CD4-positive, alpha-beta T cell treated with Interleukin-21 for 1 hour (primary cell): ENCODE measurements at places on chromosomes 6 and 20.

GRCh38 chr20:60749804-60750602 lies 502.1 kb upstream of the CDH4 start:
- DNase-seq = no peak

GRCh38 chr20:62769346-62770071 lies 26.8 kb upstream of the MRGBP start:
- DNase-seq = no peak

GRCh38 chr6:81863123-81863522 lies 110.6 kb upstream of the TENT5A start:
- DNase-seq = no peak

DNA sequence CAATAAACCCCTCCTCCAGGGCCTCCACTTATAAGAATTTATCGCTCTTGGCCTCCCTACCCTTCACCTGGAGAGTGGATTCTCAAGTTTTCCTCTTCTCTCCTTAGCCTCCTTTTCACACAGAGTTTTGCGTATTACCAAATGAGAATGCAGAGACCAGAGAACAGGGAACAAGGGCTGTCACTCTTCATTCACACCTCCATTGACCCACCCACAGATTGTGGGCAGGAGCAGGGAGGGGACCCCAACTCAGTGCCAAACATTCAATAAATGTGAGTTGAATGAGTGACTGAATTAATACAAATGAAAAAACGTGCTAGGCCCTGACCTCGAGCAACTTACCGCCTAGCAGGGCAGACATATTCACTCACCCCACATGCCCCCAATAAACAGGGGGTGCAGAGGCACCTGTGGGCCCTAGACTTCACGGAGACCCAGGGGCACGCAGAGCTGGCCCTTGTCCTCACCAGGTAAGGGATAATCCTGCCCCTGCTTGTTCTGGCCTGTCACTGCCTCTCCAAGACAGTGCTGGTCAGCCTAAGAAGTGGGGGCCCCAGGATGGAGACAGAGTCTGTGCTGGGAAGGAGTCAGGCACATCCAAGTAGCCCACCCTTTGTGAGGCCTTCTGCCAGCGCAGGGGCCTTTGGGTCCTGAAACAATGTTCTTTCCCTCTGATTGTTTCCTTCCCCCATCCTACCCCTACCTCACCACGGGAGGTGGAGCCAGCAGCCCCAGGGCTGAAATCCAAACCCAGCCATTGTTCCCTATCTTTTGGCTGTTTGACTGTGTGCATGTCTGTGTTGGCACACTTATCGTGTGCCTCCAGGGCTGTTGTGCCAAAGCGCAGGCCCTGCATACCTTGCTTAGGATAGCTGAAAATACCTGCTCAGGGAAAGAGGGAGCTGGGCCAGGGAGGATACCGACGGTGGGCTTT lies 8.4 kb upstream of the TJAP1 start:
- no peak for DNase-seq

- DNase-seq = no peak
Observed at GRCh38 chr6:8738951-8739350, 303.6 kb upstream of the SLC35B3 start.

DNA sequence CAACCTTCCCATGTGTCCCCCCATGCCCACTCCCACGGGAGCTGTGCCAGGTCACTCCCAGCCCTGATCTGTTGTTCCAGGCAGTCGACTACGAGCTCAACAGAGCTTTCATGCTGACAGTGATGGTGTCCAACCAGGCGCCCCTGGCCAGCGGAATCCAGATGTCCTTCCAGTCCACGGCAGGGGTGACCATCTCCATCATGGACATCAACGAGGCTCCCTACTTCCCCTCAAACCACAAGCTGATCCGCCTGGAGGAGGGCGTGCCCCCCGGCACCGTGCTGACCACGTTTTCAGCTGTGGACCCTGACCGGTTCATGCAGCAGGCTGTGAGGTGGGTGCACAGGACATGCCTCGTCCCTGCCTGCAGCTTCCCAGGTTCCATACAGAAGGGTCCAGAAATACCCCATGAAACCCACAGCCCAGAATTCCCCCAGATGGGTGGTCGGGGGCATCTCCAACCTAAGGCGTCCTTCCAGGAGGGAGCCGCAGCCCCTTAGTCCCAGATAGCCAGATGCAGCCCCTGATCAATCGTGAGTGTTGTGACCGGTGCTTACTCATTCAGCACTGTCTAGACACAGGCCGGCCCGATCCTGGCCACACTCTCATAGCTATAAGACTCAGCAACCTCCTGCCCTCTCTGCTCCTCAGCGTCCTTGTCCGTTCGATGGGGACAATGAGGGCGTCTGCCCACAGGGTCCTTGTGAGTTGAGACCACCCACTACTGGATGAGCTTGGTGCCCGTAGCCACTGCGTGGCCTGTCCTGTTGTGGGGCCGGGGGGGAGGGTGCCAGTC lies 142.1 kb downstream of the TAF4 start:
- DNase-seq = no peak

GRCh38 chr20:36866164-36866563 lies 9.8 kb upstream of the TLDC2 start:
- DNase-seq = no peak

DNA sequence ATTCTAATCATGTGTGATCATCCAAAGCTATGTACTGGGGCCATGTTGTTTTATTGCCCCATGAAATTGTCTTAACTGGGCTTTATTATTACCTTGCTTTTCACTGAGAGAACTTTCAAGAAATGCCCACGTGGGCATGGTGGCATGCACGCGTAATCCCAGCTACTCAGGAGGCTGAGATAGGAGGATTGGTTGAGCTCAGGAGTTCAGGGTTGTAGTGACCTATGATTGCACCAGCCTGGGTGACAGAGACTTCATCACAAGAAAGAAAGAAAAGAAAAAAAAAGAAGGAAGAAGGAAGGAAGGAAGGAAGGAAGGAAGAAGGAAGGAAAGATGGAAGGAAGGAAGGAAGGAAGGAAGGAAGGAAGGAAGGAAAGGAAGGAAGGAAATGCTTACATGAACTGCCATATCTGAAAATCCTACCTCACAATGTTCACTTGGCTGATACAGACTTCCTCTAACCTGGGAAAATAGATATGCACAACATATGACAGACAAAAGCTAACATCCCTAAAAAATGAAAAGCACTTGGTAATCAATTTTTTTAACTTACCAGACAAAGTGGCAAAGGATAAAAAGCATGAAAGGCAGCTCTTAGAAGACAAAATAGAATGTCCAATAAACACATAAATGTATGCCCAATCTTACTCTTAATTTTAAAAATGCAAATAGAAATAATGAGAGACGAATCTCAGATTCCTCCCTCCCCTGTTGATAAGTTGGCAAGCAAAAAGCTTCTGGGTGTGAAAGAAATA lies 25.5 kb upstream of the TMEM244 start:
- no peak for DNase-seq

DNA sequence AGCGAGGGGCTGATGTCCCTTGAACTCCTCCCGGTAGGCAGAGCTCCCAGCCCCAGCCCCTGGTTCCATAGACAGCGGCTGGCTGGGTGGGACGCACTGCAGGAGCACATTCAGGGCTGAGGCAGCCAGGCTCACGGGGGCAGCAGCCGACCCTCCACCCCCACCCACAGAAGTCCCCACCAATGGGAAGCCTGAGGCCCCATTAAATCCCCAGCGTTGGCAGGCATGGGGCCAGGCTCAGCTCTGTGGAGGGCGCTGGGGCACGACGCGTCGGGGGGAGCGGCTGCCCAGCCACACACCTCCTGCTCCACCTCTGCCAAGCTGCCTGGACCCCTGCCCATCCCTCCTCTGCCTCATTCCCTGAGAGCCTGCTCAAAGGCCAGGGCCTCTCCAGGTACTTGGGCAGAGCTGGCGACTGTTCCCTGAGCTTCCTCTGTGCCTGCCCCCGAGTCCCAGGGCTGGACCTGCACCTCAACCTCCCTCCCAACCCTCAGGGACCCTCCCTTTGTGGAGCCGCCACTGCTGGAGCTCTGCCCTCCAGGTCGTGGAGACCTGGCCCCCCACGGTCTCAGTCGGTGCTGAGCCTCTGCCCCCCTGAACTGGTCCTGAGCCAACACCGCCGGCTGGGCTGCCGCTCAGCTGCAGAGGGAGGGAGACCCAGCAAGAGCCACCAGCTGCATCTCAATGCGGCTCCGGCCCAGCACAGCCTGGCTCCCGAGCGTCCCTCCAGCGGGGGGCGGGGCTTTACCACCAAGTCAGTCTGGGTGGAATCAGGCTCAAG lies 9.1 kb downstream of the CHRNA4 start:
- DNase-seq = no peak

DNA sequence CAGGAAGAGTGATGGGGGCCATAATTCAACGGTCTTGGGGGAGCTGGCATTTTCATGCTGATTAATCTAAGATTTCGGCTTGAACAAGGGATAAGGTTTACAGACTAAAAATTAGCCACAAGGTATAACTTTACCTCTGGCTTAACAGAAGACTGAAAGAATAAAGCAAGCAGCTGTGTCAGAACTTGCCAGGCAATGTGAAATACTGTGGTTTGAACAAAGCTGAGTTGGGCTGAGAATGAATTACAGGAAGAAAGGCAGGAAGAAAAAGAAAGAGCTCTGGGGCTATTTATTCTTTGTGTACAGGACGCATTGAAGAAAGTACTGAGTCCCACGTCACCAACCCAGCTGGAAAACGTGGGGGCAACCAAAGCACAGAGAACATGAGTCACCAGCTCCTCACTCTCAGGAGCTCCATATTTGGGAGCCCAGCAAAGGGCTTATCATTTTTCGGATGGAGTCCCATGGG lies 121.5 kb upstream of the NEDD9 start:
- peak; percentile 41 for DNase-seq

DNA sequence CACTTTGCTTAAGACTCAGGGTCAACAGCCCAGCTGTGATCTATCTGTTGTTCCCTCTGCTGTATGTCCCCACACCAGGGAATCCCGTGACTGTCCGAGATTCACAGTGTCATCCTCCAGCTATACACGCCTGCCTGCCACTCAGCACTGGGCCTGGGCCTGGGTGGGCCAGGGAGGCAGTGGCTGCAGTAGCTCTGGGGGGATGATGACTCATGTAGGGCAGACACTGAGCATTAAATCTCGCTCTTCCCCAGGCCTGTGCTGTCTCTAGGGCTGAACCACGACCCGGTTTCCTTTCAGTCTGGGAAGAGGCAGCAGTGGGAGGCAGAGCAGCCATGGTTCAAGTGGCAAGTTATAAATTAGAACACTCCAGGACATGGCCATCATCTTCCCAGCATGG lies 173.9 kb downstream of the LRFN2 start:
- no peak for DNase-seq

DNA sequence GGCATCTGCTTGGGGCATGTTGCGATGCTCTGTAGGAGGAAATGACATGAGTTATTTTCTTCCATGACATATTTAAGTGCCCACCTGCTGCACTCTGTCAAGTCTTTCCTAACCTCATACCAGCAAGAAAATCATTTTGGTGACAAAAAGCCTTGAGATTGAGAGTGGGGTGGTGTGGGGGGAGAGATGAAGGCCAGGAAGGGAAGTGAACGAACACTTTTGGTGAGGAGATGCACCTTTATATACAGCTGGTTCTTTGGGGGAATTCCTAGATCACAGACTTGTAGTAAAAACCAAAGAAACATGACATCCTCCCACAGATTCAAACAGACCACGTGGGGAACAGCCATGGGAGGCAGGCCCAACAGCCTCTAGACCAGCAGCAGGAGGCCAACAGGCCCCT lies 26.1 kb downstream of the NCOA5 start:
- no peak for DNase-seq

DNA sequence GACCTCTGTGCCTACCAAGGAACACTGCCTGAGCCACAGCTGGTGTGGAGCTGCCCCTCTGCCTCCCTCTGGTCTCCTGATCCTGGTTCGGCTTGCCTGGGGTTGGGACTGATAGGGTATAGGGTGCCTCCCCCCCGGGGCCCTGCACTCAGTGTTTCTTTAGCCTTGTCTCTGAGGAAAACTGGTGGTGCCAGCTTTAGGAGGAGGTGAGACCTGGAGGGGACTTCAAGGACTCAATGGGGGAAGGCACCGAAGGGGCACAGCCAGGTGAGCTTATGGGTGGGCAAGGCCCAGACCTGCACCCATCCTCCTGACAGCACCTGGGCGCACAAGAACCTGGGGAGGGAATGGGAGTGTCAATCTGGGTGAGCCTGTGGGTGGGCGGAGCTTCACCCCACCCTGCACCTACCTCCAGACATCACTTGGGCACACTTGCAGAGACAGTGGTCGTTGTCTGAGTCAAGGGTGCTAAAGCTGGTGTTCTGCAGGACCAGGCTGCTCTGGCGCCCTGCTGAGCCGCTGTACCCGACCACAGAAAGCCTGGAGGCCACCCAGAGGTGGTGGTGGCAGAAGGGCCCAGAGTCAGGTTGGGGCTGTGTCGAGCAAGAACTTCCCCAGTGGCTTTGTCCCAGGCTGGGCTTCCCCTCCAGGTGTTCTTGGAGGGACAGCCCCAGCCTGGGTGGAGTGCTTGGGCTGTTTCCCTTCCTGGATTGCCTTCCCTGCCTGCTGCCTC lies 40.5 kb downstream of the FAM110A start:
- DNase-seq = no peak

DNA sequence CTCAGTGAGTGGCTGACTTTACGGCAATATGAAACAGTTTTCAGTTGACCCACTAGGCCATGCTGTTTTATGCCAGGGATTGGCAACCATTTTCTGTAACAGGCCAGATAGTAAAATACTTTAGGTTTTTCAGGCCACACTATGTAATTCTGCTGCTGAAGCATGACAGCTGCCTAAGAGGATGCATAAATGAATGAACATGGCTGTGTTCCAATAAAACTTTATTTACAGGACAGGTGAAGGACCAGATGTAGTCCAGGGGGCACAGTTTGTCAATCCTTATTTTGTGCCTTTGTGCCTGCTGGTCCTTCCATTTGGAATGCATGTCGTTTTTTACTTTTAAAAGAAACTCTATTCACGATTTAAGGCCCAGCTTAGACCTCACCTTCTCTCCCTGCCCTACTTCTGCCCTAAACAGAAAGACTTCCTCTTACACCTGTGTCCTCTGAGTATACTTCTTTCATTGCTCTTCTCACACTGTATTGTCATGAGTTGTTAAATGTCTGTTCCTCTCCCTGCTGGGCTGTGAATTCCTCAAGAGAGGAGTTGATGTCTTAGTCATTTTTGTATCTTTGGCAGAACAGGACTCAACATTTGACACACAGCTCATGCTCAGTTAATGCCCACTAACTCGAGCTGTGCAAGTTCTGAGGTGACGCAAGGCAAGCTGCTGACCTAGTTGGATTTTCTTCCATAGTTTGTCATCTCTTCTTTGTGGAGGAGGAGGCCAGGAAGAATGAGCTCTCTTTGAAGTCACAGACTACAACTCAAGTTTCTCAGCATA lies 90.1 kb upstream of the MAP7 start:
- no peak for DNase-seq

DNA sequence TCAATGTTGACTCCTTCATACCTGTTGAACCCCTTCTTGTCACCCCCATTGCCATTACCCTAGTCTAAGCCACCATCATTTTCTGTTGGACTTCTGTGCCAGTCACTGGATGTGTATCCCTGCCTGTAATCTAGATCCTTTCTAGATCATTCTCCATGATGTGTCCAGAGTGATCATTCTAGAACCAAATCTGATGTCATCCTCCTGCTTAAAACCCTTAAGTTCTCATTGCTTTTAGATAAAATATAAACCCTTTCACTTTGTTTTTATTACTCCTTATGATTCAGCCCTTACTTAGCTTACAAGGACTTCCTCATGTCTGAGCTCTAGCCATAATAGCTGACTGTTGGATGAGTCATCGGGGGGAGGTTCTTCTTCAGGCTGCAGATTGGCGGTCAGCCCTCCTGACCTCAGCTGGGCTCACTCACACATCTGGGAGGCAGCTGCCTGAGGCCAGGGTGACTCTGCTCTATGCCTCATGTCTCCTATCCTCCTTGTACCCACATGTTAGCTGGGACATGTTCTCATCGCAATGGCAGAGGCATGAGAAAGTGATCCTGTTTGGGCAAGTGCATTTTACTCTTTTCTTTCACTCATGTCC lies 287.6 kb downstream of the ESR1 start:
- DNase-seq = no peak

GRCh38 chr6:137160763-137161162 lies 12.7 kb downstream of the IL22RA2 start:
- no peak for DNase-seq
